ENCODE measurements at places on chromosomes 13 and 19. TPM values are rescaled to one million over a fixed set of nuclear protein-coding genes. Genes with fewer than 3 reads are reported as not detected.
A peak's percentile ranks its signal among the peaks of the same experiment; 100 is the strongest.

DNA sequence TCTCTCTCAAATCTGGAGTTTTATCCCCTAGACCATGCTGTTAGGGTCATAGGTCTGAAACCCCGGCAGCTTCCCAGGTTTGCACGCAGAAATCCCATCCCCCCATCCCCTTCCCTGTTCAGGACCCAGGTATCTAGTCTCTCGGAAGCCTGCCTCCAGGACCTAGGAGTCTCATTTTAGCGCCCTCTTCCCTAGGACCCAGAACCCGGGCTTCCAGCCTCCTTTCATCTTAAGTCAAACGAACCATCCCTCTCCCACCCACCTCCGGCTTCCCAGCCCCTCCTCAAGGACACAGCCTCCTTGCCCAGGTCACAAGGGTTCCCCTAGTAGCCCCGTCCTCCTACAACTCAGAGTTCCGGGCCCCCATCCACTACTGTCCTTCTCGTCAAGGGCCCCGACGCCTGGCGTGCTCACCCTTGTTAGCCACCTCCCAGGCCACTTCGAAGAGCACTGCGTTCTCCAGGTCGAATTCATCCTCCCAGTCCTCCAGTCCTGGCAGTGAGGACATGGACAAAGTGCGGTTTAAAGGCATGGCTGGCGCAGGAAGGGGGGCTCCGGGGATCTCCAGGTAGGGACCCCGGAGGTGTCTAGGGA is 431 bp downstream of the GYS1 start:
- H3K4me1 ChIP-seq: peaks cover 17% of the 10 kb centered on the region
- H3K36me3 ChIP-seq: peaks cover 9% of the 10 kb centered on the region
- H3K27me3 ChIP-seq: no peaks in the 10 kb centered on the region
- no peak for DNase-seq
- H3K27ac ChIP-seq: peak overlapping the region; percentile 96

Gene CAMSAP3
- not detected for total RNA-seq

Gene CRX
- not detected for total RNA-seq

- H3K36me3 ChIP-seq: no peaks in the 10 kb centered on the region
- H3K27me3 ChIP-seq: peaks cover 42% of the 10 kb centered on the region
- no peak overlapping the region for H3K4me3 ChIP-seq
- DNase-seq: peak; percentile 63
Measured at GRCh38 chr13:20197361-20197834, 4.7 kb upstream of the GJB2 start.

Gene TPRX1
- total RNA-seq: not detected

- no peak overlapping the region for H3K27ac ChIP-seq
- H3K36me3 ChIP-seq: no peaks in the 10 kb centered on the region
- 0 out of 2 replicates have a peak, but pooled peaks cover 2% of the 10 kb centered on the region for H3K27me3 ChIP-seq
- H3K4me3 ChIP-seq: no peak overlapping the region
Measured at GRCh38 chr13:36046672-36047071, 84.5 kb downstream of the DCLK1 start.

DNA sequence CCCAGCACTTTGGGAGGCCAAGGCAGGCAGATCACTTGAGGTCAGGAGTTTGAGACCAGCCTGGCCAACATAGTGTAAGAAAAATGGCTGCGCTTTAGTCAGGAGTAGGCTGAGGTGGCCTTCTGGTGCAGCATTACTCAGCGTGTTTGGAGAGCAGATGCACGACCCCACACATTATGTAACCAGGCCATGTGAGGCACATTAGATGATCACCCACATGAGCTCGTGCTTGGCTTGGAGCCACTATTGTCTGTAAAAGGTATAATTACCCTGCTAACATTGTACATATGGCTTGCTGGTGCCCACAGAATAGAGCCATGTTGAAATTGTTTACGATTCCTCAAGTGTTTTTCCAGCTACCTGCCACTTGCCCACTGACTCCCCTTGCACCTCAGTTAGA is 24.0 kb upstream of the SCEL start:
- no peaks in the 10 kb centered on the region for H3K36me3 ChIP-seq
- H3K27ac ChIP-seq: no peak overlapping the region
- peaks cover 31% of the 10 kb centered on the region for H3K4me1 ChIP-seq
- peaks cover 5% of the 10 kb centered on the region for H3K27me3 ChIP-seq
- H3K4me3 ChIP-seq: no peak overlapping the region

Gene CD22
- total RNA-seq: not detected

DNA sequence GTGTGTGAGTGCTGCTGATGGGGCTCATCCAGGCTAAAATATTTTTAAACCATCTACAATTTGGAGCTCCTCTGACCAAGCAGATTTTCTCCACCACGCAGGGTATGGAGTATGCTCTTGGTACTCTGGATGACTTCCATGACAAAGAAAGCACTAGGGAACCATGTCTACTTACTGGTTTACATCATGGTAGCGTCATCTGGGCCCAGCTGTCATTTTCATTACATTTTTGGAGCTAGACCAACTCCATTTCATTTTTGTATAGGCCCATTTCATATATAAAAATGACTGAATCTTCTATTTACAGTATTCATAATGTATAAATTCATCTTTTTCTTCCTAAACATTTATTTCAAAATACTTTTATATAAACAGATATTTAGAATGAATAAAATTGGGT is 184.4 kb downstream of the DNAJC3 start:
- no peaks in the 10 kb centered on the region for H3K27me3 ChIP-seq
- no peak overlapping the region for H3K27ac ChIP-seq
- H3K36me3 ChIP-seq: no peaks in the 10 kb centered on the region
- no peaks in the 10 kb centered on the region for H3K4me1 ChIP-seq

Gene FOXO1
- total RNA-seq: 1.1 TPM

GRCh38 chr13:102869948-102870676 is 24.3 kb downstream of the ERCC5 start:
- H3K27ac ChIP-seq: peak overlapping the region; percentile 25
- H3K4me3 ChIP-seq: no peak overlapping the region
- H3K4me1 ChIP-seq: peaks cover 33% of the 10 kb centered on the region
- peak; percentile 28 for DNase-seq
- H3K27me3 ChIP-seq: no peaks in the 10 kb centered on the region
- peaks cover 62% of the 10 kb centered on the region for H3K36me3 ChIP-seq

Gene GNG8
- not detected for total RNA-seq

Gene LHB
- total RNA-seq: not detected

- no peak overlapping the region for H3K4me3 ChIP-seq
- no peaks in the 10 kb centered on the region for H3K27me3 ChIP-seq
- H3K27ac ChIP-seq: no peak overlapping the region
Measured at GRCh38 chr19:1968279-1969175, 27.6 kb downstream of the CSNK1G2 start.

Gene FFAR1
- total RNA-seq: not detected

GRCh38 chr13:60850526-60850925 is 453.5 kb downstream of the TDRD3 start:
- DNase-seq: no peak
- H3K27me3 ChIP-seq: no peaks in the 10 kb centered on the region
- H3K4me3 ChIP-seq: no peak overlapping the region

Gene B3GNT8
- 5.0 TPM for total RNA-seq

- H3K4me3 ChIP-seq: peak within 1 kb of the TSS; percentile 98
- H3K4me1 ChIP-seq: 0 out of 2 replicates have a peak, but pooled peaks cover 6% of the 10 kb centered on the region
- peak within 1 kb of the TSS; percentile 57 for H3K27ac ChIP-seq
- peak; percentile 94 for DNase-seq
- no peaks in the 10 kb centered on the region for H3K27me3 ChIP-seq
Measured at GRCh38 chr19:19203012-19203856, at the start of gene NR2C2AP. TSS of gene NR2C2AP (minus strand) at chr19:19203414. CDS start at chr19:19203060, 354 bp downstream.

DNA sequence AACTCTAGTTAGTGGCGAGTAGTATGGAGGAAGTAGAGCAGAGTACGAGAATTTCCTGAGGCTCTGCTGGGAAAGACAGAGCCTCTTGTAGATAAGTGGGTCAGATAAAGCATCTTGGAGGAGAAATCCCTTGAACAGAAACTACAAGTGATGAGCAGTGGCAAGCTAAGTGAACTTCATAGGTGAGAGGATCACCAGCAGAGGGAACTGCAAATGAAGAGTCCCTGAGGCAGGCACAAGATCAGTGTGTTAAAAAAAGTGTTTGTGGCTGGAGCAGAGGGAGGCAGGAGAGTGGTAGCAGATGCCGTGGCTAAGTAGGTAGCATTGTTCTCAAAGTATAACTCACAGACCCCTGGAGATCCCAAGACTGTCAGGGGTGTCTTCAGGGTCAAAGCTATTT is 437.6 kb downstream of the HS6ST3 start:
- H3K27ac ChIP-seq: no peak overlapping the region
- H3K27me3 ChIP-seq: no peaks in the 10 kb centered on the region
- H3K36me3 ChIP-seq: no peaks in the 10 kb centered on the region
- H3K4me1 ChIP-seq: no peaks in the 10 kb centered on the region
- no peak for DNase-seq

Gene PSG2
- 0.89 TPM for total RNA-seq

DNA sequence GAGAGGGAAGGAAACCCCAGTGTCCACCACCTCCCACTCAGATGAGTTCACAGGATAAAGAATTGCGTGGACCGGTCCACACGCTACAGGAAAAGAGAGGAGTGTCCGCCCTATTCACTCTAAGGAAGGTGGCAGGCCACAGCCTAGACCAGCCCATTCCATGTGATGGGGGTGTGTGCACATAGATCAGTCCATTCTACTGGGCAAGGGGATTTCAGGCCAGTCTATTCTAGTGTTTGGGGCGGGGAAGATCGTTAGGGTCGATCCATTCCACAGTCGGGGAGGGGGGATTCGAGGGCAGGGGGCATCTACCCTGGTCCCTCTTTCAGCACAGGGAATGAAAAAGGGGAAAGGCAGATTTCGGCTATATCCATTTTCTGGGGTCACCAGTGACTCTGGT is 7.8 kb downstream of the FIZ1 start:
- H3K4me1 ChIP-seq: no peaks in the 10 kb centered on the region
- H3K36me3 ChIP-seq: no peaks in the 10 kb centered on the region
- DNase-seq: no peak

Gene OR7D2
- total RNA-seq: not detected

DNA sequence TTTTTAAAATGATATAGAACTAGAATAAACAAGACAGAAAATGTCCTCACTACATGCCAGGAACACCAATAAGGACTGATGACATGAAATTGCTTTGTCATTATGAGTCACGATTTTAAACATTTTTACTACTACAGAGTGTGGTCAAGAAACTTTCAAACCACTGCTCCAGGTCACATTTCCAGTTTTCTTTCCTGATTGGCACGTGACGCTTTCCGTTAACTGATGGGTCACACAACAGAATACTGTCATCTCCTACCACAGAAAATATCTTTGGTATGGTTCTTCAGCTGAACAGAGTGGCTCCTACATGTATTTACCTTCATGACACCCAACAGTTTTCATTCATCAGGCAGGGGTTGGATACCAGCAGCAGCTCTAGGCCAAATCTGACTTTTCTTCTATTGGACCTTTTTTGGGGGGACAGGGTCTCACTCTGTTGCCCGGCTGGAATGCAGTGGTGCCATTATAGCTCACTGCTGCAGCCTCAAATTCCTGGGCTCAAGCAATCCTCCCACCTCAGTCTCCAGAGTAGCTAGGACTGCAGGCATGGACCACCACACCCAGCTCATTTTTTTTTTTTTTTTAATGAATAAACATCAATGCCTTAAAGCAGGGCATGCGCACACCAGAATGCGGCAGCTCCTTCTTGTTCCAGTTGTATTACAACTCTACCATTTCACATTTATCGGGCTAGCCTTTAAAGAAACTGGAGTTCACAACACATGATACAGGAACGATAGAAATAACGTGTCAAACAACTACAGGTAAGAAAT is 147.4 kb downstream of the RNF17 start:
- H3K27me3 ChIP-seq: no peaks in the 10 kb centered on the region
- peak; percentile 53 for DNase-seq
- H3K4me1 ChIP-seq: no peaks in the 10 kb centered on the region
- no peak overlapping the region for H3K4me3 ChIP-seq
- no peaks in the 10 kb centered on the region for H3K36me3 ChIP-seq
- H3K27ac ChIP-seq: no peak overlapping the region

- DNase-seq: peak; percentile 100
- H3K4me1 ChIP-seq: peaks cover 52% of the 10 kb centered on the region
- no peaks in the 10 kb centered on the region for H3K36me3 ChIP-seq
- peak overlapping the region; percentile 75 for H3K27ac ChIP-seq
- peak overlapping the region; percentile 34 for H3K4me3 ChIP-seq
Measured at GRCh38 chr13:23377983-23378632, 55.4 kb downstream of the SACS start.

GRCh38 chr13:106850973-106851650 is 283.2 kb upstream of the ARGLU1 start:
- H3K36me3 ChIP-seq: no peaks in the 10 kb centered on the region
- no peaks in the 10 kb centered on the region for H3K4me1 ChIP-seq
- H3K27me3 ChIP-seq: no peaks in the 10 kb centered on the region
- no peak for DNase-seq
- no peak overlapping the region for H3K27ac ChIP-seq
- no peak overlapping the region for H3K4me3 ChIP-seq

Gene PGLYRP1
- total RNA-seq: not detected

Gene ACP5
- 0.11 TPM for total RNA-seq

- no peak overlapping the region for H3K4me3 ChIP-seq
- no peaks in the 10 kb centered on the region for H3K36me3 ChIP-seq
- no peaks in the 10 kb centered on the region for H3K4me1 ChIP-seq
- no peaks in the 10 kb centered on the region for H3K27me3 ChIP-seq
- no peak overlapping the region for H3K27ac ChIP-seq
Measured at GRCh38 chr13:69291292-69291906, 816.2 kb upstream of the ATXN8OS start.

Gene RPL21
- 609 TPM for total RNA-seq

- H3K4me1 ChIP-seq: no peaks in the 10 kb centered on the region
- H3K27ac ChIP-seq: no peak overlapping the region
- no peak overlapping the region for H3K4me3 ChIP-seq
- H3K27me3 ChIP-seq: peaks cover 37% of the 10 kb centered on the region
- DNase-seq: peak; percentile 24
- no peaks in the 10 kb centered on the region for H3K36me3 ChIP-seq
Measured at GRCh38 chr19:28345811-28346210, 867.1 kb downstream of the UQCRFS1 start.

- H3K27ac ChIP-seq: no peak overlapping the region
- H3K36me3 ChIP-seq: no peaks in the 10 kb centered on the region
- peaks cover 19% of the 10 kb centered on the region for H3K27me3 ChIP-seq
- H3K4me3 ChIP-seq: no peak overlapping the region
- H3K4me1 ChIP-seq: no peaks in the 10 kb centered on the region
Measured at GRCh38 chr13:112675366-112675756, 14.5 kb upstream of the ATP11A start.

GRCh38 chr13:102311901-102312300 is 89.9 kb downstream of the FGF14 start:
- H3K4me3 ChIP-seq: no peak overlapping the region
- H3K4me1 ChIP-seq: no peaks in the 10 kb centered on the region
- no peaks in the 10 kb centered on the region for H3K27me3 ChIP-seq
- no peak for DNase-seq
- no peak overlapping the region for H3K27ac ChIP-seq

Gene CYTH2
- 80.7 TPM for total RNA-seq

Gene TMEM86B
- total RNA-seq: 0.63 TPM

DNA sequence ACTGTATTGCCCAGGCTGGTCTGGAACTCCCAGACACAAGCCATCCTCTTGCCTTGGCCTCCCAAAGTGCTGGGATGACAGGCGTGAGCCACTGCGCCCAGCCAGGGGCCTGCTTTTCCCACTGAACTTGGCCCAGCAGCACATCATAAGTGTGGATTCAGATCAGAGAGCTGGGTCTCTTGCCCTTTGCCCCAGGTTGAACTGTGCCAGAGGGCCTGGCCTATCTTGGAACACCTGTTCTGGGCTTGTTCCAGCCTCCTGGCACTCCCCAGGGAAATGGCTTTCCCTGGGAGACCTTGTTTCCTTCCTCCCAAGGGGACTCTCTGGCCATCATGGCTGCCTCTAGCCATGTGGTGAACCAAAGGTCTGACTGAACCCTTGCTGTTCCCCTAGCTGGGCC is 3.4 kb downstream of the CC2D1A start:
- no peak overlapping the region for H3K4me3 ChIP-seq
- H3K36me3 ChIP-seq: peaks cover 5% of the 10 kb centered on the region
- no peak for DNase-seq
- no peak overlapping the region for H3K27ac ChIP-seq

- H3K4me3 ChIP-seq: peak overlapping the region; percentile 80
- DNase-seq: no peak
- no peaks in the 10 kb centered on the region for H3K36me3 ChIP-seq
- peaks cover 31% of the 10 kb centered on the region for H3K4me1 ChIP-seq
- no peaks in the 10 kb centered on the region for H3K27me3 ChIP-seq
Measured at GRCh38 chr13:33543089-33543459, 257.5 kb upstream of the STARD13 start.
